Esophagus squamous epithelium (tissue), 5 donors: ENCODE measurements at places on chromosomes 6 and 20.

DNA sequence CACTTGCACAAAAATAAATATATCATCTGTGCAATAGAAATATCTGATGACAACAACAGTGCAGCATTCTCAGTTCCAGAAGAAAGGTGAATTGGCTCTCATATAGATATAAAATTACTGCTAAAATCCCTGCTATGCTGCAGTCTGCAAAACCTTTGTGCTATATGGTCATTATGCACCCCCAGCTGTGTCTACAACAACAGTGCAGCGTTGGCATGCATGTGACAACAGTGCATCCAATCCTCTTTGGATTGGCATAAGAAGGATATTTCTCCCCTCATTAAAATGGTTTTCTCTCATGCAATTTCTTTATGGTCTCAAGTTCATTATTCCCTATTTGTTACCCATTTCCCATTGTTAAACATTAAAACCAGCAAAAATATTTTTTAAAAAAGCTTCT lies 23.1 kb downstream of the OR2B6 start:
- no peak overlapping the region for H3K4me3 ChIP-seq
- H3K27ac ChIP-seq, result no peak overlapping the region
- H3K36me3 ChIP-seq, result no peaks in the 10 kb centered on the region
- no peaks in the 10 kb centered on the region for H3K4me1 ChIP-seq
- DNase-seq, result no peak
- H3K27me3 ChIP-seq, result no peaks in the 10 kb centered on the region

DNA sequence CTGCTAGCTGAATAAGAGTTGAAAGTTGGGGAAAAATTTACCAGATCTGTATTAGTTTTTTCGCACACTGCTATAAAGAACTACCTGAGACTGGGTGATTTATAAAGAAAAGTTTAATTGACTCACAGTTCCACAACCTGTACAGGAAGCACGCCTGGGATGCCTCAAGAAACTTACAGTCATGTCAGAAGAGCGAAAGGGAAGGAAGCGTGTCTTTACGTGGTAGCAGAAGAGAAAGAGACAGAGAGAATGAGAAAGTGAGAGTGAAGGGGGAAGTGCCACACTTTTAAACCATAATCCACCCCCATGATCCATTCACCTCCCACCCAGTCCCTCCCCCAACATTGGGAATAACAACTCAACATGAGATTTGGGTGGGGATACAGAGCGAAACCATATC lies 79.6 kb downstream of the KHDC1L start:
- no peaks in the 10 kb centered on the region for H3K36me3 ChIP-seq
- no peak for DNase-seq
- no peaks in the 10 kb centered on the region for H3K4me1 ChIP-seq

GRCh38 chr6:36266913-36267644 lies 2.8 kb upstream of the PNPLA1 start:
- no peak overlapping the region for H3K4me3 ChIP-seq
- peaks cover 3% of the 10 kb centered on the region for H3K4me1 ChIP-seq
- no peaks in the 10 kb centered on the region for H3K27me3 ChIP-seq
- no peaks in the 10 kb centered on the region for H3K36me3 ChIP-seq
- DNase-seq, result no peak

DNA sequence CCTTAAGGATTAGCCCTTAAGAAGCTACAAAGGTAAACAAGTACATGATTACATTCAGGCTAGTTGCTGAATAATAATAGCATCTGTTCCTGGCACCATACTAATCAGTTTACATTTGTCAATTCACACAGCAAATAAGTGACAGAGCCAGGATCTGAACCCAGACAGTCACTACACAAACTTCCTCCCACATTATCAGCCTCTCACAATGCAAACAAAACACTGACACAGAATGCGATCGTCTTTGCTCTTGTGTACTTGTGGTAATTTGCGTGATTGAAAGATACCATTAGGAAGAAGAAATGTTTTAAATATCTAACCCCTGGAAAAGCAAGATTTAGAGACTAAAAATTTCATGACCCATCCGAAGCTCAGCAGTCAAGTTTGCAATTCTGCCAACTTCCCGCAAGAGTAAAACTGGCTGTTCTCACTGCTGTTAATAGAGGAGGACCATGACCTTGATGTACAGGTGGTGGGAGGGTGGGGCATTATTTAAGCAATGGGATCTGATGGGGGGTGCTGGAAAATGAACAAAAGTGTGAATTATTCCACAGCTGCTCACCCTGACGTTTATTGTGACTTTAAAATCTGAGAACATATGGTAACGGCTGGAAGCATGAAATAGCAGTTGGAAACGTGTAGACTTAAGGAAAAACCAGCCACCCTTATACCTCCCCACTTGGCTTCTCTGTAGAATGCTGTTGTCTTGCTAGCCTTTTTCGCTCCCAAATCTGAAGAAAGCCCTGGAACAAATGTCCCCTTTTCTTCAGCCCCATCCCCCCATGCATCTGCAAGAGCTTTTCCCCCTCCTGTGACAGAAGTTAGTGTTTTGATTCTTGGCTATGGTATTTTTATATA lies 95.3 kb upstream of the ARMC2 start:
- DNase-seq, result no peak
- H3K36me3 ChIP-seq, result no peaks in the 10 kb centered on the region
- no peaks in the 10 kb centered on the region for H3K27me3 ChIP-seq
- peaks cover 10% of the 10 kb centered on the region for H3K4me1 ChIP-seq
- H3K4me3 ChIP-seq, result no peak overlapping the region

GRCh38 chr6:130252527-130253237 lies 29.9 kb upstream of the SAMD3 start:
- H3K36me3 ChIP-seq, result no peaks in the 10 kb centered on the region
- no peaks in the 10 kb centered on the region for H3K27me3 ChIP-seq
- no peak overlapping the region for H3K4me3 ChIP-seq
- H3K4me1 ChIP-seq, result no peaks in the 10 kb centered on the region
- no peak overlapping the region for H3K27ac ChIP-seq

- peaks cover 38% of the 10 kb centered on the region for H3K4me1 ChIP-seq
- no peak overlapping the region for H3K4me3 ChIP-seq
- no peak for DNase-seq
- peak overlapping the region; percentile 14 for H3K27ac ChIP-seq
- H3K27me3 ChIP-seq, result no peaks in the 10 kb centered on the region
- peaks cover 7% of the 10 kb centered on the region for H3K36me3 ChIP-seq
Observed at GRCh38 chr20:23639490-23639958, 1.8 kb upstream of the CST3 start.

DNA sequence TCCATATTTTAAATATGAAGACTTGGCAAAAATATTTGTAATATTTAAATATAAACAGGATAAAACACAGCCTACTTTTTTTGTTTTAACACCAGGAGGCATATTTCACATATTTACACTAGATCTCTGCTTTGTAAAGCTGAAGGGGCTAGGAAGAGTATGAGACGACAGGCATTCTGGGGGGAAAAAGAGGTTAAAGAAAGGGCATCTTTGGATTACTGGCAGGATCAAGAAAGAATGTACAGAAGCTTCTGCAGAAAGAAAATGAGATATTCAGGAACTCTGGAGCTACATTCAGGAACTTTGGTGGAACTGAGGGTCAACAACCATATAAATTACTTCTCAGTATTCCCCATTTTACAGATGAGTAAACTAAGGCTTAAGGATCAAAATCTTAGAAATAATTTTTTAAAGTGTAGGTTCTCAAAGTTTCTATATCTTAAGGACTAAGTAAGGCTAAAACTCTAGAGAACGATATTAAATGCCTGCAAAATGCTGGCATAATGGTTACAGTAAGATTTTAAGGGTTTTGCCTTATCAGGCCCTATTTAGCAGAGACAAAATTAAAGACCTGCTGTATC lies 156.5 kb downstream of the CDK19 start:
- no peaks in the 10 kb centered on the region for H3K27me3 ChIP-seq
- no peak overlapping the region for H3K27ac ChIP-seq
- no peak overlapping the region for H3K4me3 ChIP-seq
- H3K4me1 ChIP-seq, result no peaks in the 10 kb centered on the region
- H3K36me3 ChIP-seq, result no peaks in the 10 kb centered on the region

DNA sequence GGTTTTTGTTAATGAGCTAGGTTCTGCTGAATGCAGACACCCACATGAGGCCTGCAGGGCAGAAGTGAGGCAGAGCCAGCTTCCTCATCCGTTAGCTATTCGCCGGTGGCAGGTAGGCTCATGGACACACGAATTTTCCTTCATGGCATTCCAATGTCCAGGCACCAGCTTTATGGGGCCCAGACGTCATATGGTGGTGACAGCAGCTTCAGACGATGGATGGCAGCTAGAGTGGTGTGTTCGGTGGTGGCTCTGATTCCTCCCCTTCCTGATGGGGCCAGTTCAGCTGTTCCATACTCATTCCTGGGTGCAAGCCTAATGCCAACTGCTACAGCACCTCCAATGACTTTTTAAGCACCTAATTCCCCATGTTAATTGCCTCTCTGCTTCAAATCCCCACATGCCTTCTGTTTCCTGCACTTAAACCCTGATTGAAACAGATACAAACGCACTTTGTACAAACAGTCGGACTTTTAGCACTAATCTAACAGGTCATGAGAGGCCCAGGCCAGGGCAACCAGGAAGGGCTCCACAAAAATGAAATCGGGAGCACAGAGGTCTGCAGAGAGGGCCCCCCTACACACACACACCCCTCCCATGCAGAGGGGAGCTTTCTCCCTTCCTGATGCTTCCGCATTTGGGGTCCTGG lies 35.7 kb upstream of the MLN start:
- H3K4me1 ChIP-seq, result peaks cover 18% of the 10 kb centered on the region
- no peak for DNase-seq
- no peak overlapping the region for H3K4me3 ChIP-seq
- H3K27ac ChIP-seq, result peak overlapping the region; percentile 51
- H3K27me3 ChIP-seq, result no peaks in the 10 kb centered on the region

GRCh38 chr20:15763366-15763765 lies 809.9 kb downstream of the KIF16B start:
- no peak overlapping the region for H3K4me3 ChIP-seq
- H3K4me1 ChIP-seq, result no peaks in the 10 kb centered on the region
- no peaks in the 10 kb centered on the region for H3K27me3 ChIP-seq
- no peaks in the 10 kb centered on the region for H3K36me3 ChIP-seq

DNA sequence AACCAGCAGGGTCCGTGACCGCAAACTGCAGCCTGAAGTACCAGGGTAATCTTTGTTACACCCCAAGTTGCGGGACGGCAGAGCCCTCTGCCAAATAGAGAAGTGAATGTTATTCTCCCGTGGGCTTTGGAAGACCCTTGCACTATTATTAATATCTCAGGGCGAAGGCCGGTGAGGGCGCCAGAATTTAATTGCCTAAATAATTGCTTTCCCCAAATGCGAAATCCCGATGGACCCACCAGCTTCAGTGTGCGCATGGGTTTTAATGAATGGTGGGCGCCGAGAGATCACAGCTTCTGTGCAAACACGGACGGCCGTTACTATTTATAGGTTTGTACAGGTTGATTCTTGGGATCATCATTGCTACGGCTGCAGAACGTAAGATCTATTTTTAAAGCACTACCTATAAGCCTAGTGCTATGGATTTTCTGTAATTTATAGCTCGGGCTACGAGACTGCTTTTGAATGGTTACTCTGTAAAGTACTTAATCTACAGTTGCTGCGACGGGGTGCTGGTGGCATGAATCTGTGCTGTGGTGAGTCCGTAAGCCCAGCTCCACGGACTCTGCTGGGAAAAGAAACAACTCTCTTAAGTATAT lies 15.2 kb upstream of the PHACTR3 start:
- H3K4me1 ChIP-seq, result no peaks in the 10 kb centered on the region
- no peaks in the 10 kb centered on the region for H3K27me3 ChIP-seq
- no peak for DNase-seq
- H3K4me3 ChIP-seq, result peak overlapping the region; percentile 15
- H3K27ac ChIP-seq, result no peak overlapping the region

GRCh38 chr20:53708129-53708968 lies 114.7 kb upstream of the ZNF217 start:
- no peak overlapping the region for H3K27ac ChIP-seq
- H3K36me3 ChIP-seq, result no peaks in the 10 kb centered on the region
- H3K4me3 ChIP-seq, result no peak overlapping the region
- no peaks in the 10 kb centered on the region for H3K27me3 ChIP-seq
- DNase-seq, result no peak
- peaks cover 37% of the 10 kb centered on the region for H3K4me1 ChIP-seq

DNA sequence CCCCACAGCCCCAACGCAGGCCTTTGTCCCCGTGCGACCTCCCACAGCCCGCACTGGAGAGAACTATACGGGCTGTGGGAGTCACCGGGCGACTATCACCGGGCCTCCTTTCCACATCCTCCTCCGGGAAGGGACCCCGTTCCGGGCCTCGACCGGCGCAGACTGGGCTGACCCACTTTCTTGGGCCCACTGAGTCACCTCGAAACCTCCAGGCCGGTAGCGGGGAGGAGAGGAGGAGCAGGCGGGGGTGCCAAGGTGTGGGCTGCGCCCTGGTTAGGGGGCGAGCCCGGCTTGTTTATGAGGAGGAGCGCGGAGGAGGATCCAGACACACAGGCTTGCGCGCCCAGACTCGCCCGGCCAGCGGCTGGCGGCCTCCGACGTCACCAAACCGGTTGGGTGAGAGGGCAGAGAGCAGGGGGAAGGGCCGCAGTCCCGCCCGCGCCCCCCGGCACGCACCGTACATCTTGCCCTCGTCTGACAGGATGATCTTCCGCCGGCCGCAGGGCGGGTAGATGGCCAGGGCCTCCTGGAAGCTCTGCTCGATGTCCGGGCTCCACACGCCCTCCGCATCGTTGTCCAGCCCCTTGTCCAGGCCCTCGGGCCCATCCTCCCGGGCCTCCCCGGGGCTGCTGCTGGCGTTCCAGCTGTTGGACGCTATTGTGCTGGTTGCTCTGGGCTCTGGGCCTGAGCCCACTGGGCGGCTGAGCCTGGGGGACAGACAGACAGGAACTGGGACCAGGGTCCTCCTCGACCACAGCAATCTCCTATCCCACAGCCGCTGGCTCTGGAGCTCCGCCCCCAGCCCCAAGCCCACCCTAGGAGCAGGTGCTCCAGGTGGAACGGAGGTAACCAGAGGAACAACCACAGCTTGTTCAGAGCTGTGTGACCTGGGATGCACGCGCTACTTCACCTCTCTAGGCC lies 10.6 kb downstream of the TEAD3 start:
- H3K4me1 ChIP-seq, result peaks cover 63% of the 10 kb centered on the region
- H3K36me3 ChIP-seq, result no peaks in the 10 kb centered on the region
- peak overlapping the region; percentile 45 for H3K4me3 ChIP-seq
- peak overlapping the region; percentile 99 for H3K27ac ChIP-seq
- DNase-seq, result no peak

DNA sequence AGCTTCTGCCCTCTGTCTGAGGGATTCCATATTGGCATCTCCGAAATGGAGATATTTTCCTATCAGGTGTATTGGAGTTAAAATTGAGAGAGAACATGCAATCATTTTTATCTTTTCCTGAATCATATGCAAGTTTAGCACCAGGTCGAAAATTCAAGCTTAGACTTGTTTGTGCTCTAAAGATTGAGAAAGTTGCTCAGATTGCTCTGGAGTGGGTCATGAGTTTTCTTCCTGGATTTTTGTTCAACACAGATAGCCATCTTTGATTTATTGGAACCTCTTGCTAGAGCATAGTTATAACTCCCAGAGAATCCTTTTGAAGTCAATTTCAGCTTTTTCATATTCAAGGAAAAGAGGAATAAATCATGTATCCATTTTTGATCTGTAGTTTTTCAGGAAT lies 373.5 kb upstream of the FLRT3 start:
- H3K27me3 ChIP-seq, result no peaks in the 10 kb centered on the region
- no peaks in the 10 kb centered on the region for H3K4me1 ChIP-seq
- H3K27ac ChIP-seq, result no peak overlapping the region
- H3K36me3 ChIP-seq, result no peaks in the 10 kb centered on the region

GRCh38 chr6:31354864-31355582 lies 2.0 kb downstream of the HLA-B start:
- H3K4me1 ChIP-seq, result peaks cover 27% of the 10 kb centered on the region
- no peak overlapping the region for H3K27ac ChIP-seq
- H3K4me3 ChIP-seq, result peak overlapping the region; percentile 75
- DNase-seq, result no peak
- H3K27me3 ChIP-seq, result no peaks in the 10 kb centered on the region

GRCh38 chr6:146590492-146590891 lies 8.3 kb upstream of the ADGB start:
- H3K4me1 ChIP-seq, result no peaks in the 10 kb centered on the region
- no peak overlapping the region for H3K4me3 ChIP-seq
- H3K27me3 ChIP-seq, result no peaks in the 10 kb centered on the region
- no peaks in the 10 kb centered on the region for H3K36me3 ChIP-seq
- no peak for DNase-seq
- H3K27ac ChIP-seq, result no peak overlapping the region
